Left ventricle myocardium inferior (tissue), 1 donor: ENCODE measurements at places on chromosomes 1 and 21.
A peak's percentile ranks its signal among the peaks of the same experiment; 100 is the strongest.

GRCh38 chr1:9243066-9243739 lies 8.6 kb downstream of the H6PD start:
- peak overlapping the region; percentile 97 for H3K27ac ChIP-seq
- peaks cover 100% of the 10 kb centered on the region for H3K4me1 ChIP-seq
- DNase-seq: no peak

GRCh38 chr1:156025876-156026275 lies 5.1 kb upstream of the SSR2 start:
- no peak overlapping the region for H3K4me3 ChIP-seq
- H3K27ac ChIP-seq: no peak overlapping the region
- H3K27me3 ChIP-seq: no peaks in the 10 kb centered on the region
- DNase-seq: no peak

GRCh38 chr1:170303034-170303433 lies 157.3 kb downstream of the NTMT2 start:
- H3K4me1 ChIP-seq: peaks cover 11% of the 10 kb centered on the region
- H3K4me3 ChIP-seq: no peak overlapping the region
- DNase-seq: no peak
- no peak overlapping the region for H3K27ac ChIP-seq

GRCh38 chr1:205812271-205812877 lies 624 bp downstream of the SLC41A1 start:
- H3K27ac ChIP-seq: peak overlapping the region; percentile 93
- H3K4me1 ChIP-seq: peaks cover 76% of the 10 kb centered on the region
- H3K36me3 ChIP-seq: peaks cover 28% of the 10 kb centered on the region
- H3K27me3 ChIP-seq: no peaks in the 10 kb centered on the region

DNA sequence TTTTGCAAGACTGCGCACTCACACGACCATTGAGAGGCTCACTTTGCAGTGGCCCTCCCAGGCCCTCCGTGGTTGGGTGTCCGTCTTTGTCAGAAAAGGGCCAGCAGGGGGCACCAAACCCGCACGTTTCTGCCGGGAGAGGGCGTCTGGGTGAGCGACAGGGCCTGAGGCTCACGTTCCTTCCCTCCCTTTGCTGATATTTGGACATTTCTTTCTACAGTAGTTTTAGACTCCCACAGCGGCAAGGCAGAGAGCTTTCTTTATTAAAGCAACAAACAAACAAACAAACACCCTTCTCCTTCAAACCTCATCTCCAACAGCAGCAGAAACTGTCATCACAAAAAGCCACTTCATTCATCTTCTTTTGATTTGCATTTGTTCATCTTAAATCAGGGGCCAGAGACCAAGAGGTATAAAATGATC lies 79.2 kb upstream of the WDR26 start:
- H3K27me3 ChIP-seq: no peaks in the 10 kb centered on the region
- H3K4me1 ChIP-seq: peaks cover 6% of the 10 kb centered on the region
- peak; percentile 82 for DNase-seq
- H3K27ac ChIP-seq: no peak overlapping the region
- H3K4me3 ChIP-seq: no peak overlapping the region

- H3K36me3 ChIP-seq: no peaks in the 10 kb centered on the region
- peaks cover 17% of the 10 kb centered on the region for H3K4me1 ChIP-seq
- no peak overlapping the region for H3K4me3 ChIP-seq
Observed at GRCh38 chr1:205205055-205205454, 6.4 kb downstream of the DSTYK start.

DNA sequence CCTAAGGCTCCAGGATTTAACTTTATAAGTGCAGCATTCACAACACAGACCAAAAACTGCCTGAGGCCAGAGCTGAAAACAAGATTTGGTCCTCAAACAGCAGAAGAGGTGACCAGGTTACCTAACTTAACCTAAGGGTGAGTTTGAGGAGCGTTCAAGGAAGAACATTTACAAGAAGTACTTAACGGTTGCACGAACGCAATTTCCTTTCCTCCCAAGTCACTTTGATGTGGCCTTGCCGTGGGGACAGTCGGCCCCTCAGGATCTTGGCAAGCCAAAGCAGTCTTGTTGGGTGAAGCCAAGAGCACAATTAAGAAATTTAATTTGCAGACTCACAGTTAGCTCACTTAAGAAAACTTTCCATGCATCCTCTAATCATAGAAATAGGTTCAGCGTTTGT lies 202.6 kb upstream of the COA6 start:
- H3K4me1 ChIP-seq: no peaks in the 10 kb centered on the region
- H3K27ac ChIP-seq: no peak overlapping the region
- no peaks in the 10 kb centered on the region for H3K36me3 ChIP-seq
- no peak overlapping the region for H3K4me3 ChIP-seq
- DNase-seq: no peak
- H3K27me3 ChIP-seq: peaks cover 63% of the 10 kb centered on the region

DNA sequence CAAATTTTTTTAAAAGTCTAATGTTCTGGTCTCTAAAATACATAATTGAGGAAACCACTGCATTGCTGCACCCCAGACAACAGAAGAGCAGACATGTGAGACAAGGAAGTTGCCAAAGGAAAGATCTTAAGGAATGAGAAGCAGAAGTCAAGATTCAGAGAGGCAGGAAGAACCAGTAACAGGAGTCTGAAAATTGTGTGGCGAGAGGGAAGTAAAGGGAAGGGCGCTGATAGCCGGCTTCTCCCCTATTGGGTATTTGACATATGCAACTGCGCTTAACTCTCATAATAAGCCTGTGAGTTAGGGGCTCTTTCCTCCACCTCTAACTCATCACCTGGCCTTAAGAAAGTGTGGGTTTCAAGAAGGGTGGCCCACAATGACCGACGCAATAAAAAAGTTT lies 21.9 kb upstream of the KIF14 start:
- H3K27me3 ChIP-seq: no peaks in the 10 kb centered on the region
- no peak for DNase-seq
- peaks cover 44% of the 10 kb centered on the region for H3K36me3 ChIP-seq
- H3K4me3 ChIP-seq: no peak overlapping the region
- H3K27ac ChIP-seq: no peak overlapping the region
- H3K4me1 ChIP-seq: peaks cover 7% of the 10 kb centered on the region

- no peak for DNase-seq
- H3K4me1 ChIP-seq: no peaks in the 10 kb centered on the region
- H3K36me3 ChIP-seq: no peaks in the 10 kb centered on the region
- no peak overlapping the region for H3K4me3 ChIP-seq
Observed at GRCh38 chr1:6140413-6140812, 39.7 kb downstream of the CHD5 start.

DNA sequence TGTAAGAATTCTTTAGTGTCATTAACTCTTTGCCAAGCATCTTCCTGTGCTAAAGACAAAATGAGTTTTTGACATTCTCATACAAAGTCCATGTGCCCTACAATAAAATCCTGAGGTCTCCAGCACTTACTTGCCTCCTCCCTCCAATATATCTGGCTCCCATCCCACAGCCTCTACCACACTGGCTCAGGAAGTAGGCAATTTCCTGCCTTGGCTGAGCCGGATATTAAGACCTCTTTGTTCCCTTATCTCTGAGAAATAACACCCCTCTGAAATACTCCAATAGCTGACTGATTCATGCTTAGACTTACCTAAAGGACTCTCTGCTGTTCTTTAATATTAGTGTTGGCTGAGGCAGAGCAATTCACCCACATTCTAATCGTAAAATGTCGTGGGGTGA lies 37.6 kb upstream of the GORAB start:
- DNase-seq: no peak
- no peaks in the 10 kb centered on the region for H3K36me3 ChIP-seq
- peaks cover 17% of the 10 kb centered on the region for H3K4me1 ChIP-seq
- H3K4me3 ChIP-seq: no peak overlapping the region
- no peaks in the 10 kb centered on the region for H3K27me3 ChIP-seq
- H3K27ac ChIP-seq: no peak overlapping the region

DNA sequence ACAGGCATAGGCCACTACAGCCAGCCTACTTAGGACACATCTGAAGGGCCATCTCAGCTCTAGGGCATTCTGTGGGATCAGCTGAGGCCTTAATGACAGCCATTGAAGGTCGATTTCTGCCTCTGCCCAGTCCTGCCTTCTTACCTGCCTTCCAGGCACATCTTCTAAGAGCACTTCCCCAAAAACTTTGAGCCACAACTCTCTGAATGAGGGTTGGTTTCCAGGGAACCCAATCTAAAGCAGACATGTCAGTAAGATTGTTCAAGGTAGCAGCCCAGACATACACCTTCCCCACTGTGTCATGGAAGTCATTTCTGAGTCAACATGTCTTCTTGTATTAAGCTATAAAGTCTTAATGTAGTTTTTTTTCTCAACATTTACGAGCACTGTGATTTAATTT lies 18.2 kb upstream of the SSBP3 start:
- no peaks in the 10 kb centered on the region for H3K27me3 ChIP-seq
- no peak overlapping the region for H3K4me3 ChIP-seq
- H3K27ac ChIP-seq: no peak overlapping the region
- H3K4me1 ChIP-seq: no peaks in the 10 kb centered on the region
- no peak for DNase-seq
- H3K36me3 ChIP-seq: no peaks in the 10 kb centered on the region

DNA sequence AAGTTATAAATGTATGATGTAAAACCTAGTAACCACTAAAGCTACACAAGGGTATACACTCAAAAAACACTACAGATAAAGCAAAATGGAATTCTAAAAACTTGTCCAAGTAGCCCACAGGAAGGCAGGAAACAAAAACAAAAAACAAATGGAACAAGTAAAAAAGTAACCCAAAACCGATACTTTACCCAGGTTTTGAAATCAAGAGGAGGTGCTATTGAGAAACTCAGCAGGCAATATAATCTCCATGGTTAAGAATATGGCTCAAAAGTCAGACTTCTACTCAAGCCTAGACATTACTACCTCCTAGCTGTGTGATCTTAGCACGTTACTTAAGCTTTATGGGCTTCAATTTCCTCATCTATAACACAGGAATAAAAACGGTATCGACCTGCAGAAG lies 13.3 kb downstream of the RBBP5 start:
- peaks cover 67% of the 10 kb centered on the region for H3K36me3 ChIP-seq
- no peaks in the 10 kb centered on the region for H3K27me3 ChIP-seq
- no peak for DNase-seq
- no peaks in the 10 kb centered on the region for H3K4me1 ChIP-seq

- no peak overlapping the region for H3K4me3 ChIP-seq
- no peaks in the 10 kb centered on the region for H3K27me3 ChIP-seq
- no peak for DNase-seq
Observed at GRCh38 chr1:236148470-236148845, 6.1 kb downstream of the GPR137B start.

DNA sequence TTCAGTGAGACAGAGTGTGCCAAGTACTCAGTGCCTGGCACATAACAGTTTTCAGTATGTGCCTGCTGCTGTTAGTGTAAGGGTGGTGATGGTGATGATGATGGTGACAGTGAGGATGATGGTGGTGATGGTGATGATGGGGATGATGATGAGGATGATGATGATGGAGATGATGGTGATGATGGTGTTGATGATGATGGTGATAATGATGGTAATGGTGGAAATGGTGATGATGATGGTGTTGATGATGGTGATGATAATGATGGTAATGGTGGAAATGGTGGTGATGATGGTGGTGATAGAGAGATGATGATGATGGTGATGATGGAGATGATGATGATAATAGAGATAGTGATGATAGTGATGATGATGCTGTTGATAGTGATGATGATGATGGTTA lies 62.0 kb downstream of the AJAP1 start:
- no peak overlapping the region for H3K4me3 ChIP-seq
- H3K27ac ChIP-seq: no peak overlapping the region
- no peaks in the 10 kb centered on the region for H3K36me3 ChIP-seq
- peaks cover 83% of the 10 kb centered on the region for H3K27me3 ChIP-seq
- no peak for DNase-seq

- H3K4me3 ChIP-seq: no peak overlapping the region
- H3K4me1 ChIP-seq: peaks cover 62% of the 10 kb centered on the region
- no peaks in the 10 kb centered on the region for H3K36me3 ChIP-seq
Observed at GRCh38 chr1:30887485-30888315, 20.9 kb downstream of the SDC3 start.

GRCh38 chr1:86335916-86336315 lies 60.2 kb downstream of the ODF2L start:
- no peaks in the 10 kb centered on the region for H3K4me1 ChIP-seq
- H3K27me3 ChIP-seq: no peaks in the 10 kb centered on the region
- no peaks in the 10 kb centered on the region for H3K36me3 ChIP-seq
- H3K27ac ChIP-seq: no peak overlapping the region
- no peak overlapping the region for H3K4me3 ChIP-seq

GRCh38 chr21:27122686-27123085 lies 155.8 kb upstream of the ADAMTS5 start:
- no peaks in the 10 kb centered on the region for H3K27me3 ChIP-seq
- H3K4me1 ChIP-seq: peaks cover 2% of the 10 kb centered on the region
- no peaks in the 10 kb centered on the region for H3K36me3 ChIP-seq
- H3K4me3 ChIP-seq: no peak overlapping the region

DNA sequence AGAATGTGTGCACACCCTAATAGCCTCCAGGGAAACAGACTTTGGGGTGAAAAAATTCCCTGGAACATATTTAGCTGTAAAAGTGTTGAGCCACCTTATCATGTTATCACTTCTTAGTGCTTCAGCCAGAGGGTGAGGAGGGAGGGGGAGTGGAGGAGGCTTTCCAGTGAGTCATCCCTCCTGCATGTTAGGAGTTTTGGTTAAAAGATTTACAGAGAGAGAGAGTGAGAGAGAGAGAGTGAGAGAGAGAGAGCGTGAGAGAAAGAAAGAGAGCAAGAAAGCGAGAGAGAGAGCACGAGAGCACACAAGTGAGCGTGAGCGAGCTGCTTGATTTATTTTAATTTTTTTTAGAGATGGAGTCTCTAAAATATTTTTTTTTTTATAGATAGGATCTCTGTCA lies 13.5 kb upstream of the CACNA1E start:
- H3K36me3 ChIP-seq: no peaks in the 10 kb centered on the region
- H3K4me3 ChIP-seq: no peak overlapping the region
- no peak for DNase-seq

DNA sequence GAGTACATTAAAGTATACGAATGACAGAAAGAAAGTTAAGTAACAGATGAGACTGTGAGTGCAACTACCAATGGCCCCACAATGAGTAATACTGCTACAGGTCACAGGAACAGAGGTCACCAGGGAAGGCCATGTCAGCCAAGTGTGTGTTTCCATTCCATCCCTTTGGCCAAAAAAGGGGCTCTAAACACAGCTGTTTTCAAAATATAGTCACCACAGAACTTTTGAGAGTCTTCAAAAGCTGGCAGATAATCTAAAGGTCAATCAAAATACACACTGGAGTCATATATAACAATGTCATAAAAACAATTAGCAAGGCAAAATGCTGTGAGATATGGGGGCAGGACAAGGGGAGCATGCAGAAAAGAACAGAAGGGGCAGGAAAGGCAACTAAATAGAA lies 10.2 kb downstream of the USP24 start:
- H3K4me3 ChIP-seq: no peak overlapping the region
- no peaks in the 10 kb centered on the region for H3K27me3 ChIP-seq
- peak overlapping the region; percentile 34 for H3K27ac ChIP-seq

- peak overlapping the region; percentile 29 for H3K27ac ChIP-seq
- H3K4me3 ChIP-seq: no peak overlapping the region
- no peak for DNase-seq
Observed at GRCh38 chr1:22115286-22115685, 27.6 kb downstream of the WNT4 start.

- H3K4me3 ChIP-seq: no peak overlapping the region
- H3K4me1 ChIP-seq: no peaks in the 10 kb centered on the region
- H3K27ac ChIP-seq: no peak overlapping the region
- peaks cover 84% of the 10 kb centered on the region for H3K36me3 ChIP-seq
Observed at GRCh38 chr1:156788136-156788535, 20.8 kb downstream of the PRCC start.

GRCh38 chr1:223077247-223077833 lies 65.7 kb downstream of the TLR5 start:
- no peaks in the 10 kb centered on the region for H3K27me3 ChIP-seq
- H3K4me3 ChIP-seq: no peak overlapping the region
- DNase-seq: peak; percentile 56
- no peaks in the 10 kb centered on the region for H3K36me3 ChIP-seq
